NCI-H1105 (cell line): ENCODE measurements at places on chromosomes 6 and 20.

- no peak for DNase-seq
Observed at GRCh38 chr6:157427969-157428368, 47.0 kb downstream of the ZDHHC14 start.

GRCh38 chr6:32622545-32623401 is 14.4 kb upstream of the HLA-DQA1 start:
- no peak for DNase-seq

GRCh38 chr6:43896329-43897255 is 126.6 kb downstream of the VEGFA start:
- DNase-seq = no peak

DNA sequence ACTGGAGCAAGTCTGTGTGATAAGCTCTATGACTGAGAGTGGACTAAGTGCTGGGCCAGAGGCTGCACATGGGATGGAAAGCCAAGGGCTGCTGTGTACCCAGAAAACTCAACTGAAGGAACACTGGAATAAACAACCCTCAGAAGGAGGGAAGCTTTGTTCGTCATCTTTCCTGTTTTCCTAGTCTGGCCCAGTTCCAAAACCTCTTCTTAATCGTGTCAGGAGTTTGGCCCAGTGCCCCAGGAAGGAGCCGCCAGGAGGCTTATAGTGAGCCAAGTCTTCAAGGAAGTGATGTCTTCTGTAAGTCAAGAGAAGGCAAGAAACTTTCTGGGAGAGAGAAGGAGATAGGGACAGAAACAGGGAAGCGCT is 23.3 kb upstream of the TOP1 start:
- DNase-seq = no peak

- no peak for DNase-seq
Observed at GRCh38 chr6:6866656-6867403, 240.9 kb upstream of the RREB1 start.

DNA sequence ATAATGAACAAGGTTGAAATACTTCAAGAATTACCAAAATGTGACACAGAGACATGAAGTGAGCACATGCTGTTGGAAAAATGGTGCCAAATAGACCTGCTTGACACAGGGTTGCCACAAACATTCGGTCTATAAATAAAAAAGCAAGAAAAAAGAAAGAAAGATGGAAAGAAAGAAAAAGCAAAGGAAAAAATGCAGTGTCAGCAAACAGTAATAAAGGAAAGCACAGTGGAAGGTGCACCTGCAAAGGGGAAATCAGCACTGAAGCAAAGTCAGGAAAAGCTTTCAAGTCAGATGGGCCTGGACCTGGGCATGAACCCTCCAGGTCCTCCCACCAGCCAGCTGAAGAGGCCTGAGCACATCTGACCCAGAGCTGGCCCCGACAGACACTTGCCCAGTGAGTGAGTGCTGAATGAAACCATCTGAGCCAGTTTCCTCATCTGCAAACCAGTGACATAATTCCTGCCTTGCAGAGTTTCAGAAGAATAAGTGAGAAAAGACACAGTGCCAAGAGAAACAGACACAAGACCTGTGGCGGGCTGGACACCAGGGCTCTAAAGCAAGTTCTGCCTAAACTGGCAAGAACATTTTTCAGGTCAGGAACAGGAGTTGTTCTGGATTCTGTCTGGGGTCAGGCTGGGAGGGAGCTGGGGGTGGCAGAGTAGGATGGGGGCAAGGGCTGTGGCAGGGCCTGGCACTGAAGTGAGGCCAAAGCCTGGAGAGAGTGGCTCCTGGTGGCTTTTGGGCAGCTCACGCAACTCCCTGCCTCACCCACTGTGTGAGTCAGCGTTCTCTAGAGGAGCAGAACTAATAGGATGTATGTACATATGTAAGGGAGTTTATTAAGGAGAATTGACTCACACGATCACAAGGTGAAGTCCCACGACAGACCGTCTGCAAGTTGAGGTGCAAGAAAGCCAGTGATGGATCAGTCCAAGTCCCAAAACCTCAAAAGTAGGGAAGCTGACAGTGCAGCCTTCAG is 23.9 kb upstream of the MICB start:
- no peak for DNase-seq

DNA sequence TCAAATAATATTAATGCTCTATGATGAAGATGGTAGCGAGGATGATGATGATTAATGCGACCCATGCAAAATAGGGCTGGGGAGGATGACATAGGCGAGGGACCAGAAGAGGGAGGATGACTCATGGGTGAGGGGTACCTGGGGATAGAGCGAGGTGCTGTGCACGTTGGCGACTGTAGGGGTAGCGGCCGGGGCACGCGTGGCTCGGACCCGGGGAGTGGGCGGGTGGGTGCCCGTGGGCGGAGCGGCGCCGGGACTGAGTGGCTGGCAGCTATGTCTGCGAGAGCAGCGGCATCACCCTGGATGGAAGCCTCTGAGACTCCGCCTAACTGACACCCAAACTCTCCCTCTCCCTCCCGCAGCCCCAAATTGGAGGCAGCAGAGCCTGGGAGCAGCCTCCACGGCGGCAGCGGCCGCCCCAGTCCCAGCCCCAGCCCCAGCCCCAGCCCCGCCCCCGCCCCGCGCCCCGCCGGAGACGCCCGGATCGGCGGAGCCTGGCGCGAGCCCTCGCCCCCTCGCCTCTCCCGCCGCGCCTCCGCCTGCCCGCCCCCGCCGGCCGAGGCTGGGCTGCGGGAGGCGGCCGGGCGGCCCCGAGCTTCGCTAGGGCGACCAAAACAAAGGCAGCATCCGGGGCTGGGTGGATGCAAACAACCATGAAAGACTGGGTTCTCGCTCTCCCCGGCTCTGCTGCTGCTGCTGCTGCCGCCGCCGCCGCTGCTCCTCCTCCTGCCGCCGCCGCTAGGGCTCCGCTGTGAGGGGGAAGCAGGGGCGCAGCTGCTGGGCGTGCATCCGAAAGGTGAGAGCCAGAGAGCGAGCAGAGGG is at the start of gene RIMS1:
Gene RIMS1 (plus strand): TSS at position 367 of the 822 bp plus-strand sequence. CDS start 474 bp downstream, outside the sequence.
- peak; percentile 83 for DNase-seq

DNA sequence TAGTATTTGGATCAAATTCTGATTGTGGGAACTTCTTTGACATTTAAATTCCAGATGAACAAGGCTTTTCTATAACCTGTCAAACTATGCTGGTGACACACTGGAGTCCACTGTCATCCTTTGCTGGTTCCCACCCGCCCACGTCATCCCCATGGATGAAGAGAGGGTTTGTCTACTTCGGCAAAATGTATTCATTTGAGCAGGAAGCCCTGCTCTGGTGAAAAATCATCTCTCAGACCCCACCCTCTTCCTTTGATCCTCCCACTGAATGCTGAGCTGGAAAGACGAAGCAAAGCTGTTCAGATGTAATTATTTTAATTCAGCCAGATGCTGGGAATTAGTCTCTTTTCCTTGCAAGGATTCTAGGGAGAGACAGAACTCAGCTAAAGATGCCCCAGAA is 50.5 kb downstream of the CPNE5 start:
- no peak for DNase-seq

- DNase-seq = no peak
Observed at GRCh38 chr20:25256226-25256859, 8.5 kb downstream of the PYGB start.

DNA sequence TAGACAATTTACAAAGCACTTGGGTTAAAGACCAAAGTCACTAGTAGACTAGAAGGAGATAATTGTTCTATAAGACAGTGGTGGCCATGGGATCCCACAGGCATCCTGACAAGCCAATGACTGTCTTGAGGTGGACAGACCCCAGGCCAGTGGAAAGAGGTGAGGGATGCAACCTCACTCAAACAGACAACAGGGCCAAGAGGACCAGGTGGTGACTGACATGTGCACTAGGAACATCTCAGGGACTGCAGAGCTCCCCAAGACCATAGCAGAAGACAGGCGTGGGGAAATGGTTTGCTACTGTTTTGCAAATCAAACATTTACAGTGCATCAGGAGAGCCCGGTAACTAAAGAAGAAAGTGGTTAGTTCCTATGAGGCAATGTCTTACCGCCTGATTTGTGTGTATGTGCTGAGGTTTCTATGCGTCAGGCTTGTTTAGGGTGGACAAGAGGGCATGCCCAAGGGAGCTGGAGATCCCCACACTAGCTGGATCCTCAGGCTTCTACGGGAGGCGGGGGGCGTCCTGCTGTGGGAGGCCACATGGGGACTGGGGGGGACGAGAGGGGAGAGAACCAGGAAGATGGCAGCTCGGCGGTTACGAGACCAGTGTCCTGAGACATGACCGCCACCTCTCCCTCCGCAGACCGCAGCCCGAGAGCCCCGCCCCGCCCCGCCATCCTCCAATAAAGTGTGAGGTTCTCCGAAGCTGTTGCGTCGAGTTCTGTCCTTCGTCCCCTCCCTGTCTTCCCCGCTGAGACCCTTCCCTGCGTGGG is 623 bp upstream of the MRPS26 start:
- no peak for DNase-seq

- DNase-seq = no peak
Observed at GRCh38 chr6:148935705-148936435, 189.0 kb downstream of the UST start.

DNA sequence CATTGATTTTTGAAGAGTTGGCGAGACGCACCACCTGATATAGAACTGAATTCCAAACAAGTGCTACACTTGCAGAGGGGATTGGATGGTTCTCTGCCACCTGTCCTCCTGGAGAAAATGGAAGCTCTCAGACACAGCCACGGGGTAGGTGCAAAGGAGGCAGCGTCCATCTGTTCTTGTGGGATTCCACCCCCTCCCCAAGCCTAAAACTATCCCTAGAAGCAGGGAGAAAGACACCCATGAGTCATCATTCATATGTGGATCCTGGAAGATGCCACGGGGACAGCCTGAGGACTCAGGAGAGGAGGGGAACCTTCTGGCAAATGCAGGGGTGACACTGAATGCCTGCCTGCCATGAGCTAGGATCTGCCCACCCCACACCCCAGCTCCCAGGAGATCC is 171.3 kb upstream of the CST7 start:
- no peak for DNase-seq

DNA sequence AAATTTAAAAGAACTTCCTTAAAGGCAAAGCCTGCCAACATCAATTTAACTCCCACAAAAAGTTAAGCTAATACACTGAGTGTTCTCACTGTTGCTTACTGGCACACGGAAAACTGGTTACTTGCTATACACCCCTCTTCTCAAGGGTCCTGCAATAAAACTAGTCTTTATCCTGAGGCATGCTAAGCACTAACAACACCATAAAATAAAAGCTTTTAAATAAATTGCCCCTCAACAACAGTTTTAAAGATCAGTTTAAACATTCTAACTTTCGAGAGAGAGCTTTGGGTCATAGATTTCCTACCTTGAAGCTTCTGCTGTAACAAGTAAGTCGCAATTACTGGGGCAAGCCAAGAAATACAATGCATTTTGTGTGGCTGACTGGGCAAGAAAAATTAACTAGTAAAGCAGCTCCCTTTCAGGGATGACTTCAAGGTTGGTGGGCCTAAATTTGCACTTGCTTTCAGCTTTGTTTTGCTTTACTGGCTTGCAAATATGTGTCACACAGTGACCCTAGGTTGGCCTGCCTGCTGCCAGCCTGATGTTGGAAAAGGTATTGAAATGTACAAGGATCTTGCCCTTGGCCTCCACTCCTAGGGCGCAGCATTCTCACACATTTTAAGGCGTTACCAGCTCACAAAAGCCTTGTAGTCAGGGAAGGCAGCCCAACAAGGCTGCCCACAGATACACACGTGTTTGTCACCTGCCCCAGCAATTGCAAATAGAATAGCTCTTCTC is 4.0 kb upstream of the HEY2 start:
- DNase-seq = no peak

GRCh38 chr6:37259191-37259590 is 1.2 kb upstream of the TMEM217 start:
- DNase-seq = no peak

- DNase-seq = no peak
Observed at GRCh38 chr20:50548396-50548795, 38.2 kb downstream of the PTPN1 start.

GRCh38 chr20:8209061-8209460 is 77.0 kb downstream of the PLCB1 start:
- no peak for DNase-seq

- no peak for DNase-seq
Observed at GRCh38 chr20:57769756-57770155, 59.9 kb upstream of the PMEPA1 start.

GRCh38 chr6:39249278-39249677 is 20.0 kb upstream of the KCNK5 start:
- no peak for DNase-seq

GRCh38 chr6:166952121-166952520 is 4.2 kb downstream of the RNASET2 start:
- no peak for DNase-seq

- no peak for DNase-seq
Observed at GRCh38 chr20:50320901-50321796, 130.5 kb downstream of the CEBPB start.

DNA sequence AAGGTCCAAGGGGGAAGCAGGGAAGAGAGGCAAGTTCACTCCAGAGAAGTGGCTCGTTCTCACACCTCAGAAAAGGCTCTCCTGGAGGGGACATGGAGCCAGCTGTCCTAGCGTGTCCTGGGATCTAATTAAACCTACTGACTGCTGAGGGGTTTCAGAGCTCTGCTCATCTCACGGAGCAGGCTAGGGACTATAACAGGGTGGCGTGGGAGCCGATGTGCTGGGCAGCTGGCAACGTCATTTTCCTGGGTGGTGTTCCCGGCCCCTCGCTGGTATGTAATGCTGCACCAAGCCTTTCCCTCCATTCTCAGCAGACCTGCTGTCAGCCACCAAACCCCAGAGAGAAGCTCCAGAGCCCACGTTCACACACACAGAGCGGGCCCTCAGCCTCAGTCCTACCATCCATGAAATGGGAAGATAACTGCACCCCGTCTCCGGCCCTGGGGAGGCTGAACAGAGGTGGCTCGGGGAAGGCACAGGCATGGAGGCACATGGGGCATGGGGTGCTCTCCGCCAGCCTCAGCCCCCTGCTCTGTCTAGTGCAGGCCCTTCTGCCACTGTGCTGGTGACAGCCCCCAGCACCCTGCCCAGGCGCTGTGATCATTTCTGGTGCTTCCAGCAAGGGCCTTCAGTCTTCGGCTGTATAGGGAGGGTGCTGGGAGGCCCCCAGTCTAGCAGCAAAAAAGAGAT is 1.9 kb downstream of the CST7 start:
- no peak for DNase-seq

- no peak for DNase-seq
Observed at GRCh38 chr6:45830441-45831139, 185.1 kb downstream of the CLIC5 start.

DNA sequence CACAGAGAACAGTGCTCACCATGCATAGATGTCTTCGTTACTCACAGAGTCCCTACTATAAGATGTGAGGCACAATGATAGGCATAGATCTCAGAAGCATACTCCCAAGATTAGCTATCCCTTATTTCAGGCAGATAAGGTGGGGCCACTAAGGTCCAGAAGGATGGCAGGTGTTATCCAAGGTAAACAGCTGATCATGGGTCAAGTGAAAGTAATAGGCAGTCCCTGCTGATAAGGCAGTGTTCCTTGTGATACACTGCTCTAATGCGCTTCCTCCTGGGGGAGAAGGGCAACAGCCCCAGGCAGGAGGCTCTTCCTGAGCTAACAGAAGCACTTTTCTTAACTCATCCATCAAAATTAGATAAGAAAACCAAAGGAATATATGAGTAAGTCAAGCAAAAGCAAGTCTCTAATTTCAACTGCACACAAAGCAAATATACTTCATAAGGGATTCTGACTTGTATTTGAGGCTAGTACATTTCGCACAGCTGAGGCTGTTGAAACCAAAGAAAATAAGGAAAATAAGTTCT is 42.2 kb downstream of the METTL24 start:
- DNase-seq = no peak

- no peak for DNase-seq
Observed at GRCh38 chr20:36105711-36106226, 48.8 kb upstream of the EPB41L1 start.
